ENCODE measurements at places on chromosomes 1 and 21.

DNA sequence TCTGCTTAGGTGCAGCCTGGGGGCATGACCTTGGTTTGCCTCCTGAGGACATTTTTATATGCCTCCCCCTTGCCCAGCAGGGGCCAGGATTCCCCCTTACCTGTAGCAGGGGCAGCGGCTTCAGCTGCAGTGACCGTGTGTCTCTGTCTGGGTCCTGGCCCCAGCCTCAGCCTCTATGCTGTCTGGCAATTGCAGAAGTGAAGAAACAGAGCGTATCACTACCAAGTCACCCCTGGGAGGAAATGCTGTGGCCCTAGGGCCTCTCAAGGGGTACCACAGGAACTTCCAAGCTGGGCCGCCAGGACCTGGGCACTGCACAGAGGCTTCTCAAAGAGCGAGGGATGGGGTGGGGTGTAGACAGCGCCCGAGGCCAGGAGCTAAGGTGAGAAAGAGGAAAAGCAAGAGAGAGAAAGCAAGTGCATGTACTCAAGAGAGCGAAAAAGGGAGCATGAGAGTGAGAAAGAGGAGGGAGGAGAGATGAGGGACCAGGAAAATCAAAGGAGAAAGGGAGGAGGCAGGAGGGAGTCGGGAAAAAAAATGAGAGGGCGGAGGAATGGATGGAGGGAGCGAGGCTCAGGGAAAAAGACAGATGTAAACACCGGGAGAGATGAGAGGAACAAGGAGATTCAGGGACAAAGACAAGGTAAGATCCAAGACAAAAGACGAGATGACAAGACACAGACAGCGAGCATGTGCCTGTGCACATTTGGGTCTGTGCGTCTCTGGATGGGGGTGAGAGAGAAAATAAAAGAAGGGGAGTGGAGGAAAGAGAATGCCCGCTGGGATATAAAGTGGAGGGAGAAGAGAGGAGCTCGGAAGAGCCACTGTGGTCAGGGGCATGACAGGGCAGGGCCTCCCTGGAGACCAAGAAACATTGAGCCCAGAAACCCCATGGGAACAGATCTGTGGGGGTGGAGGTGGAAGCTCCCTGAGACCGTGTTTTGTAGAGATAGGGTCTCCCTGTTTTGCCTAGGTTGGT is at the start of gene PTAFR:
Gene PTAFR, minus strand, starts transcription at position 199 of the 979 bp plus-strand sequence. CDS start 25,669 bp downstream, outside the sequence.
- peak; percentile 83 for DNase-seq

- DNase-seq = no peak
These were observed 5.8 kb upstream of the LAD1 start for GRCh38 chr1:201404722-201405483.

DNA sequence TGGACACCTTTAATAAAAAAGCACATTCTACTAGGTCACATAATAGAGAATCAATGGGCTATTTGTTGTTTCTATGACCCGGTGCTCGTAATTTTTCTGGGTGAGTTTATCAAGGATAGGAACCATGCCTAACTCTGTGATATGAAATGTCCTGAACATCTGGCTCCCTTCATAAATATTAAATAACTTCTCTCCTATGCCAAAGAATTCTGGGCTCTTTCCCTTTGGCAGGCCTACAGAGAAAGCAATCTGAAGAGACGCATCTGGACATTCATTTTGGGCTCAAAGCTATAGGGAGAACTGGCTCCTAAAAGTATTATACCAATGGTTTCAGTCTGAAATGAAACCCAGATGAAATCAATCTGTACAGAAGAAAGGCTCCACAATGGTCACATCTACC is 38.8 kb upstream of the ANGPTL7 start:
- no peak for DNase-seq

DNA sequence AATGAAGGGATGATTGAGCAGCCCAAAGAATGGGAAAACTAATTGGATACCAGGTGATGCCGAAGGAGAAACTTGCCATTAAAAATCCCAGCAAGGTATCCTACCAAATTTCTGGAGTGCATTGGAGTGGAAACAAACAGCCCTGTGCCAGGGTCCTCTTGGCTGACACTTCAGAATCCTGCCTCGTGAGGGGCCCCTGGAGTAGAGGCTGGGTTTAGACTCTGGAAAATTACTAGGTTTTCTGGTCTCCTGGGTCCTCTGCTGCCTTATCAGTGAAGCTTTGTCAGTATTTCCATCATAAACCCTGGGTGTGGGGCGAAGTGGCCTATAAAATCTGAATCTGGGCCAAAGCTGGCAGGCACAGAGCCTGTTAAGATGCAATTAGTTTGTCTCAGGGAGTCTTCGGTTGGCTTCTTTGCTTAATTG is 289.2 kb upstream of the USP24 start:
- no peak for DNase-seq

GRCh38 chr21:16536643-16537434 is 807.1 kb downstream of the USP25 start:
- no peak for DNase-seq

- no peak for DNase-seq
These were observed 13.2 kb downstream of the PLPP3 start for GRCh38 chr1:56566061-56566744.
